Left hindlimb (tissue), 1 donor: ENCODE measurements at places on chromosomes 5 and 9.

DNA sequence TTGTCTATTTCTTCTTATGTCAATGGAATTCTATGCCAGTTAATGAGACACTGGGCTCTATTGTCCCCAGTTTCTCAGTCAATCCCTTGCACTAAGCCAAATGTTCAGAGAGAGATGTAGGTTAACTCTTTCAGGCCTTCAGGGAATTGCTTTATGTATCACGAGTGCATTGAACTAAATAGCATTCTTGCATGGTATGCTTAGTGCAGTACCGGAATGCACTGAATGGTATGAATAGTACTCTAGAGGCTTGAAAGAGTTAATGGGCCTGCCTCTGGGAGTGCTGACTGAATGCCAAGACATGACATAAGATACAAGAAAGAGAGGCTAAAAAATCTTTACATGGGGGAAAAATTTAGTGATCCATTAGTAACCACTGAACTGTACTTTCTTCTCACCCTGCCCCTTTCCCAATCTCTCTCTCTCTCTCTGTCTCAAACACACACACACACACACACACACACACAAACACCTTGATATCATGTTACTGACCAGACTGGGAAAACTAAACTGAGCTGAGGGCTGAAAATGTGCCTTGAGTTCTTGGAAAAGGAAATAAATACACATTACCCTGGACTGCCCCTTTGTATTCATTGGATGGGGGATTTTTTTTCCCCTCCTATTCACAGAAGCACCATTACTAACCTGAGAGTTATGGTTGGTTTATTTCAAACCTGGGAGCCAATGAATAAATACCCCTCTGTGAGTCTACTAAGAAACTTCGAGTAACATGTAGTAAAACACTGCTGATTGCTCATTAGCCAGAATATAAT is 35.4 kb upstream of the TMC1 start:
- peak; percentile 42 for DNase-seq

DNA sequence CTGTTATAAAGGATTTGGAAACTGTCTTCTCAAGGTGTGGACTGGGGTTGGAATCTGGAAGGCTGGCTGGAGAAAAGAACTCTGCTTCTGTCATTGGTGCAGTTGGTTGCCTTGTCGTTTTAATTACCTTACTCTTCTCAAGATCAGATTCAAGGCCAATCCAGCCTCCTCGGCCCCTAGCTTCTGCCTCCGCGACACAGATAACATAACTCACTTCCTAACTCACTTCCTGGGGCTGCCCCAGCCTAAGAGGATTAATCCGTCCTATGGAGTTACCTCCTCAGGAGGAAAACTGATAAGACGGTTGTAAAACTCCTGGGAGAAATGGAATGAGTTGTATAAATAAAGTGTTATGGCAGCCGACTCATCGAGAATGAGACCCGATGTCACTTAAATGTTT is 389.1 kb upstream of the WWC1 start:
- no peak for DNase-seq

GRCh38 chr9:78572266-78572665 is 275.3 kb downstream of the PSAT1 start:
- DNase-seq = no peak

GRCh38 chr5:82735160-82735789 is 341.9 kb downstream of the TMEM167A start:
- no peak for DNase-seq

- no peak for DNase-seq
Measured at GRCh38 chr5:147555176-147555575, 45.3 kb upstream of the DPYSL3 start.

- no peak for DNase-seq
Measured at GRCh38 chr5:126757713-126758357, 19.1 kb upstream of the LMNB1 start.

DNA sequence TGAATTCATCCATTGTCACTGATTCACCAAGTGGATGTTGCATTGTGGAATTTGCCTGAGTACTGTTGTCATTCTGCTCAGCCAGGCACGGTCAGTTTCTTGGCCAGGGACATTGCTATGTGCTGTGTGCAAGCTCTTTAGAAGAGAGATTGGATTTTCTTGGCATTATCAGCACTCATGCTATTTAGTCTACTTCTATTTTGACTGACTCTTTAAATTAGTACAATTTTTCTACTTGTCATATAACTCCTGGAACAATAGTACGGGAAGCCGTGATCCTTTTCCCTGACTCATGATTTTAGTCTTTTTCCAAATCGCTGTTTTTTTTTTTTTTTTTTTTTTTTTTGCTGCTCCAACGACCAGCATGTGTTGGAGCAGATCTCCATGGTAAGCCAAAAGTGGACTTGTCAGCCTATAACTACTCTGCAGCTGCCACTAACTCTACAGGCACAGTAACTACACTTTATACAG is 129.7 kb downstream of the CDC42SE2 start:
- no peak for DNase-seq

DNA sequence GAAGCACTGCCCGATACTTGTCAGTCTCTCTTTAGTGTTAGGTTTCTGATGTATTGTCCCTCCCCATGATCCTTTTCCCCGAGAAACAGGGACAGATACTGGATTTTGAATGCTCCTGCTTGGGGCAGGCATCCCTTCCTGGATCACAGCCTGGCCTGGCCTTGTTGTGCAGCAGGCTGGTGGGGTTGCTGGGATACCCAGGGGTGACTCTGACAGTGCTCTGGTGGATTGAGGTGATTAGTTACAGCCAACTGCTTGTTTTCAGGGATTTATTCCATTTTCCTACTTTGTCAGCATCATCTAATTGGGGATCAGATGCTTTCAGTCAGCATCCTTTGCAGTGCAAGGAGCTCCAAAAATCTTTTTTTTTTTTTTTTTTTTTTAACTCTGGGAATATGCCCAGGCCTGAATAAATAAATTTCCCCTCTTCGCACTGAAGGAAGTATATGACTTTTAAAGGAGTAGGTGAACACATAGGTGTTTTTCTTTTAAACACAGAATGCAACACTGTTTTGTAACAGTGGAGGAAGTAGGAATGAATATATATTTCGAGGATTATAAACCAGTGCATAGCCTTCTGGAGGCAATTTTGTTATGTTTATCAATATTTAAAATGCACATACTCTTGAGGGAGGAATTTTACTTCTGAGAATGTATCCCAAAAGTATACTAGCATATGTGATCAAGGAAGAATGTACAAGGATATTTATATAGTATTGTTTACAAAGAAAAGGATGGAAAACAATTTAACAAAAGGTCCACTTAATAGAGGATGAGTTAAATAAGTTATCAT is 127.3 kb upstream of the ELL2 start:
- no peak for DNase-seq

DNA sequence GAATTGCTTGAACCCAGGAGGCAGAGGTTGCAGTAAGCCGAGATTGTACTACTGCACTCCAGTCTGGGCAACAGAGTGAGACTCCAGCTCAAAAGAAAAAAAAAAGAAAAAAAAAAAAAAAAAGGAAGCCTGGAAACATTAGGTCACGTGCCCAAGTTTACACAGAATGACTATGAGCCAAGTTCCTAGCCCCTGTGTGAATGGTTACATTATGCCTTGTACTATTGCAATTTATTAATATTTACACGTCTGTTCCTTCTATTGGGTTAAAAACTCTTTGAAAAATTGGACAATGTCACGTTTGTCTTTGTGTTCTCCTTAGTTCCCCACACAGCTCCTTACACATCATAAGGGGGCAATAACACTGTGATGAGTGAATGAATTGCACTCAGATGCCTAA is 33.5 kb upstream of the SLC28A3 start:
- DNase-seq = no peak

- DNase-seq = no peak
Measured at GRCh38 chr5:28313321-28313951, 1275.0 kb upstream of the CDH9 start.

DNA sequence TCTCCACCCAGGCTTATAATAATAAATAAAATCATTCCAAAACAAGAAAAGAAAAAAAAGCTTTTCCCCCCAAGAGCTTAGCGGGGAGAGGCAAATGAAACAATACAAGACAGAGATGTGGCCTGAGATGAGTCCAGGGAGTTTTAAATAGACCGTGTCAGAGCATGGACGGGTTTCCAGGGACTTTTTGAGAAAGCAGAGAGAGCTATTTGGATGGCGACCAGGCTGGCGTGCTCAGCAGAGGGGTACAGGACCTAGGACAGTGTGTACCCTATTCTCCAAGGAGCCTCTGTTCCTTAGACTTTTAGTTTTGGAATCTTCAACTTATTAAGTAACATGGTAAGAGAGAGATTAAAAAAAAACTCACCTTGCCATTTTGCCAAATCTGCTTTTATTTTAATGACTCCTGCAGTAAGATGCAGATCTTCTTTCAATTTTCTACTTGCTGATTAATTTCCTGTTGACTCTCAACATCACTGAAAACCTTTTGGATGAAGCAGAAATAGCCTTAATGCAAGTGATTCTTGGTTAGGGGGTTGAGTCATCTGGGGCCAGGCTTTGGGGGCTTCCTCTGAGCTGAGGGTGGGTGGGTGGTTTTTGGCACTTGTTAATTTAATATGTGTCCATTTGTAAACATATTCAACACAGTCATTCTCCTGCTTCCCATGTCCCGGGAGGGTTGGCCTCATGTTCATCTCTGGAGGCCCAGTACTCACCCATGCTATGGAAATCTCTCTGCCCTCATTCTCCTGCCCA is 49.6 kb upstream of the OSMR start:
- no peak for DNase-seq

GRCh38 chr9:114852050-114852594 is 46.3 kb upstream of the TNFSF15 start:
- DNase-seq = no peak

DNA sequence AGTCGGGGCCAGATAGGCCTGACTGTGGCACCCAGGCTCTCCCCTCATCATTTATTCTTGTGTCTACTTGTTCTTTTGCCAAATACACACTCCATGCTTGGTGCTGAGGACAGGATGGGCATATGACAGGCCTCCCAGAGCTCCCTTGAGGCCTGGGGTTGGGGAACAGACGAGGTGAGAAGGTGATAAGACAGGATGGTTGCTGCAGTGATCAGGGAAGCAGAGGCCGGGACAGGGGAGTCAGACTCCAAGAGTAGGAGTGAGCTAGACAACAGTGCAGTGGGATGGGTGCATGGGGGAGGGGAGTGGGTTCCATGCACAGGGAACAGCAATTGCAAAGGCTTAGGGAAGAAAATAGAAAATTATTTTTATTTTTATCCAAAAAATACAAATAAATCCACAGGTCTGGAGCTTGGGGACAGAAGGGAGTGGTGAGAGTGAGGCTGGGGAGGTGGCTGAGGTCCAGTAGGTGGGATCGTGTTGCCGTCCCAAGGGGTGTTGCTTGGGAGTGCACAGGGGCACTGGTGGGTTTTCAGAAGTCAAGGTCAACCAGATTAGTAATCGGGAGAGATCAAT is 3.4 kb upstream of the AMBP start:
- peak; percentile 17 for DNase-seq

- DNase-seq = no peak
Measured at GRCh38 chr5:142363619-142363963, 38.8 kb upstream of the SPRY4 start.

GRCh38 chr5:163033656-163034055 is 403.7 kb upstream of the CCNG1 start:
- no peak for DNase-seq

GRCh38 chr9:117290856-117291622 is 123.8 kb downstream of the ASTN2 start:
- peak; percentile 32 for DNase-seq

DNA sequence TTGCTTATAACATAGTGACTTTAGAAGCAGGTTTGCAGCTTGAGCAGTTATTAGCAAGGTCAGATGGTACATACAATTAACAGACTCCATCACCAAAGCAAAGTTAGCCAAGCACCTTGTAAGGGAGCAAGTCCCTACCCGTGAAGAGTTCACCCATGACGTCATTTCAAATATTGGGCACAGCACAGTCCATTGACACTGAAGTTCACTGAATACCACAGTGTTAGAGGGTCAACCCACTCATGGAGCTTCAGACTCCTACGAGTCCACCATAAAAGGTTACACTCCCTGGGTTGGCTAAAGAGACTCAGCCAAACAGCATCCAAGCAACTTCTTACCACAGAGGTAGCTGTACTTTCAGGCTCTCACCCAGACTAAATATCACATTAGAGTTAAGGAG is 77.5 kb downstream of the GALNT10 start:
- no peak for DNase-seq

DNA sequence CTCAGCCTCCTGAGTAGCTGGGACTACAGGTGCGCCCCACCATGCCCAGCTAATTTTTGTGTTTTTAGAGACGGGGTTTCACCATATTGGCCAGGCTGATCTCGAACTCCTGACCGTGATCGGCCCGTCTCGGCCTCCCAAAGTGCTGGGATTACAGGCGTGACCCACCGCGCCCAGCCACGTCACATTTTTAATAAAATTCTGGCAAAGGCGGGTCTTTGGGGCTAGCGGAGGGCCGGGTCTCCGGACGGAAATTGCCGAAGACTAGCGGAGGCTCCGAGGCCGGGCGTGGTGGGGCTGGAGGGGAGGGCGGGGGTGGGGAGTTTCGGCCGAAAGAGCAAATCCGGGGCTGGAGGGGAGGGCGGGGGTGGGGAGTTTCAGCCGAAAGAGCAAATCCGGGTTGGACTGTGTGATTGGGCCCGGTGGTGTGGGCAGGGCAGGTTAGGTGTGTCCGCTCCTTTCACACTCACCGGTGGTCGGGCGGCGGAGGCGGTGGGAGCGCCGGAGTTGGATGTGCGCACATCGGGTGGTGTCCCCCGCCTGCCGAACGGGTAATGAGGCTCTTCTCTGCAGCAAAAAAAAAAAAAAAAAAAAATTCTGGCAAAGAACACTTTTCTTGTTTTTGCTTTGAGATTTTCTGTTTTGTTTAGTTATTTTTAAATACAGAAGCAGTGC is 27.1 kb downstream of the RUFY1 start:
- no peak for DNase-seq

- no peak for DNase-seq
Measured at GRCh38 chr9:89225991-89226471, 47.4 kb upstream of the SHC3 start.

- no peak for DNase-seq
Measured at GRCh38 chr5:112694853-112695709, 42.6 kb upstream of the APC start.

DNA sequence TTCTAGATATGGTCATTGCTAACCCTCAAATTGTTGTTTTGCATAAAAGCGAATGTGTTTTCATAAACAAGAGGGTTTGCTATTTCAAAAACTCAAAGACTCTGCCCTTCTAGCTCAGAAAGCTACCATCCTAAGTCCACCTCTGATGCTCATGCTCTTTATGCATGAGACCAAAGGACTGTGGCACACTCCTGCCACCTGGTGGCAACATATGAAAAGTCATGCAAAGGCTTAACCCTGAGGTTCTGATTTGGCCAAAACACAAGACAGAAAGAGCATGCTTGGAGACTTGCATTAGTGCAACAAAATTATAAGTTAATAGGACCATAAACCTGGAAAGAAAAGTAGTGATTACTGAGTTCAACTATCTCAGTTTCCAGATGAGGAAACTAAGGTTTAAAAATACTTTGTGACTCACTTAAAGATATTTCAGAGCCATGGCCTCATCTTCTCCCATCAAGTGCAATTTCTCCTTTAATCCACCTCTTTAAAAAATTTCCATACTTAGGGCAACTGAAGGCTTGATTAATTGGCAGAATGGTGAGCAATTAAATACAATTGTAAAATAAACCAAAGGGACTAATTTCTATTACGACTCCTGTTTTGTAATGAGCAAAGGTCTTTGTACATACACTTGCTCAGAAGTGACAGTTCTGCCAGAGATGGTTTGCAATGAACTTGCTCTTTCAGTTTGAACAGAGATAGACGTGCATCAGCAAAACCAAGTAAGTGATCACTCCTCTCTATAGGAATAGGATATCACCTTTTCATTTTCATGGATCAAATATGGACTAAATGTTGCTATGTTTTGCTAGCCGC is 110.7 kb upstream of the RAD23B start:
- DNase-seq = peak; percentile 80

- no peak for DNase-seq
Measured at GRCh38 chr5:41338136-41338675, 124.9 kb upstream of the C6 start.
